ENCODE measurements at places on chromosomes 7 and 10.

DNA sequence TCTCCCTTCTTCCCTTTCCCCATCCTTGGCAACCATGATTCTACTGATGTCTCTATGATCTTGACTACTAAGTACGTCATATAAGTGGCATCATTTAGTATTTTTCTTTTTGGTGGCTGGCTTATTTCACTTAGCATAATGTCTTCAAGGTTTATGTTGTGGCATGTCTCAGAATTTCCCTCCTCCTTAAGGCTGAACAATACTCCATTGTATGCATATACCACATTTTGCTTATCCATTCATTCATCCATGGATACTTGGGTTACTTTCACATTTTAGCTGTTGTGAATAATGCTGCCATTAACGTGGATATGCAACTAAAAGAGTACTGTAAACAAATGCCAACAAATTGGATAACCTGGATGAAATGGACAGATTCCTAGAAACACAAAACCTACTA lies 60.8 kb downstream of the BMPR1A start:
- DNase-seq = no peak

DNA sequence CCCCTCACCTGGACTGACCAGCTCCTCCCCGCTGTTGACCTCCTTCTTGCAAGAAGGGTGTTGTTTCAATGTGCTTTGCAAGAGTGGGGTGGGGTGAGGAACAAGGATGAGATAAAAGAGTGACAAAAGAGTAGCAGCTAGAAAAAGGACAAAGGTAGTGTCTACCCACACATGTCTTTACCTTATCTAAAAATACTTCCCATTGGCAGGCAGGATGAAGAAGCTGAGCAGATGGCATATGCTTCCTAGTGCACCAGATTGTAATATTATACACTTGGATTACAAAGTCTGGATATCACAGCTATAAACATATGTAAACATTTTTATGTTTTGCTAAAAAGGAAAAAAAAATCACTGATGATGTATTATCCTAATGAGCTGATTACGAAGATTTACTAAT lies 34.5 kb downstream of the CHN2 start:
- DNase-seq = no peak

GRCh38 chr10:77738496-77739158 lies 101.0 kb upstream of the KCNMA1 start:
- DNase-seq = no peak

DNA sequence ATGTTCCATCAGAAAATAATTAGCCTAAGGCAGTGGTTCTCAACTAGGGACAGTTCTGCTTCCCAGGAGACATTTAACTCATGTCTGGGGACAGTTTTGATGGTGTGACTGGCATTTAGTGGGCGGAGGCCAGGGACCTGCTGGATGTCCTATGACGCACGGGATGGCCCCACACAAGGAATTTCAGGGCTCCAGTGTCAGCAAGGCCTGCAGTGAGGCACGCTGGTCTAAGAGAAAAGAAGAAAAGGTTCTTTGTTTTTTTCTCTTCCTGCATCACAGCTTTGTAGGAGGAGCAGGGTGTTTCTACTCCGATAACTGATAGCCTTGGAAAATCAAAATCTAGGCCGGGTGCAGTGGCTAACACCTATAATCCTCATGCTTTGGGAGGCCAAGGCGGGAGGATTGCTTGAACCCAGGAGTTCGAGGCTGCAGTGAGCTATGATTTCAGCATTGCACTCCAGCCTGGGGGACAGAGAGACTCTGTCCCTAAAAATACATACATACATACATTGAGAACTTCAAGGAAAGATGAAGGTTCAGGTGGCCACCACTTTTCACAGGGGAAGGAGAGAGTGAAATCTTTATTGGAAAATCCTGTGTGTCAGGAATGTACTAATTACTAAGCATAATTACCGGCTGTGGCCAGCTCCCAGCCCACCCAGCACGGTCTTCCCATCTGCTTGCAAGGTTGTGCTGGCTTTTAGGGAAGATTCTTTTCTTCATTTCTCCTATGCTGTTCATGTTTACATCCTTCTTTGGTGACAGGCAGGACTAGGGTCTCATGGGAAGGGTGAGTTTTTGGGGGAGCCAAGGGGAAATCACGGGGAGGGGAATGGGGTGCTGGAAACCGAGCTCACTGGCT lies 150.4 kb downstream of the ACTR3B start:
- DNase-seq = no peak

DNA sequence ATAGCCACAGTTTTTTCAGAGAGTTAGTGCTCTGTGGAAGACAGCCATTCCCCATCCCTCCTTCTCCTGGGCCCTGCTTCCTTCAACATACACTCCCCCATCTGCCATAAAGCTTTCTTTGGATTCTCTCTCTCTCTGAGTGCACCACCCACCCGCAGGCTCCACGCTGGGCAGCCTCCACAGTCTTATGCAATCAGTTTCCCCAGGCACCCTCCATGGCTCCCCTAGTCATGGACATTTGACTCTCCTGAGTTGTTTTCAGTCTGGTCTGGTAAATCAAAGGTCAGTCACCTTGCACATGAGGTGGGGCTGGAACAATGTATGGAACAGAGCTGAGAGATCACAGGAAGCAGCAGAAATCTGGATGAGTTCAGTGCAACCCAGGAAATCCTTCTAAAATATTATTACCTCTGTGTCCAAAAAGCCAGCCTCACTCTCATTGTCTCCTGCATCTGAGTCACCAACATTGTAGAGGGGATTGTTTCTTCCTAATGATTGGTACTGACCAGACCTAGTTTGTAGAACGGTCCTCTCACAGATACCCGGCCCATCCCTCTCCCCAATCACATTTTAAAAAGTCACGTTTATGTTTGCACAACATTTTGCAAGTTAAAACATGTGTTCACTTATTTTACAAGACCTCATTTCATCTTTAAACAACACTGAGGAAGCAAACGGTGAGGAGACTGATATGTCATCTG lies 70.1 kb downstream of the CYCS start:
- DNase-seq = no peak

- no peak for DNase-seq
Observed at GRCh38 chr7:92158660-92159575, 20.0 kb downstream of the LRRD1 start.

DNA sequence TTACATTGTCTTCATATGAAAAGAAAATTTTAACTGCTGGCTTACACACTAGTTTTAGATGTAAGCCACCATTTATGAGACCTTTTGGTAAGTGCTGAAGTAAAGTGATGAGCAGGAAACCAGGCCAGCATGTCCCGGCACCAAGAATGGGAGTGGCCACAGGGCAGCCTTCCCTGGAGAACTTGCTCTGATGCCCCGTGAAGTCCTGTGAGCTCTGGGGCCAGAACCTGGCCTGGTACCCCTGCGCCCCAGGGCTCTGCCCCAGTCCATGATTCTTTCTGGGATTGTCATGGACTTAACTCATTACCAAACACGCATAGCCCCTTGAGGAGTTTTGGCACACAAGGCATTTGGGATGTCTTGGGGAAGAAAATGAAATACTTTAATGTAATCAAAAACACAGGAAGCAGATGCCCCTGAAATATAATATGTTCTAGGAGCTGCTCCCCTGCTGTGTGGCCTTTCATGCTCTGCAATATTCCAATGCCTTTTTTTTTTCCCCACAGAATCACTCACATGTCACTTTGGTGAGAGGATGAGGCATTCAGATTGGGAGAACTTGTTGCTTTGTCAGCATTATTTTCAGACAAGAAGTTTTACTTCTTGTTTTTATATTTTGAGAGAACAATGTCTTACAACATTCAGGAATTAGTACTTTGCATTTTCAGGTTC lies 53.1 kb upstream of the CXCL12 start:
- no peak for DNase-seq

GRCh38 chr10:115026056-115026745 lies 67.0 kb upstream of the ATRNL1 start:
- DNase-seq = peak; percentile 70

DNA sequence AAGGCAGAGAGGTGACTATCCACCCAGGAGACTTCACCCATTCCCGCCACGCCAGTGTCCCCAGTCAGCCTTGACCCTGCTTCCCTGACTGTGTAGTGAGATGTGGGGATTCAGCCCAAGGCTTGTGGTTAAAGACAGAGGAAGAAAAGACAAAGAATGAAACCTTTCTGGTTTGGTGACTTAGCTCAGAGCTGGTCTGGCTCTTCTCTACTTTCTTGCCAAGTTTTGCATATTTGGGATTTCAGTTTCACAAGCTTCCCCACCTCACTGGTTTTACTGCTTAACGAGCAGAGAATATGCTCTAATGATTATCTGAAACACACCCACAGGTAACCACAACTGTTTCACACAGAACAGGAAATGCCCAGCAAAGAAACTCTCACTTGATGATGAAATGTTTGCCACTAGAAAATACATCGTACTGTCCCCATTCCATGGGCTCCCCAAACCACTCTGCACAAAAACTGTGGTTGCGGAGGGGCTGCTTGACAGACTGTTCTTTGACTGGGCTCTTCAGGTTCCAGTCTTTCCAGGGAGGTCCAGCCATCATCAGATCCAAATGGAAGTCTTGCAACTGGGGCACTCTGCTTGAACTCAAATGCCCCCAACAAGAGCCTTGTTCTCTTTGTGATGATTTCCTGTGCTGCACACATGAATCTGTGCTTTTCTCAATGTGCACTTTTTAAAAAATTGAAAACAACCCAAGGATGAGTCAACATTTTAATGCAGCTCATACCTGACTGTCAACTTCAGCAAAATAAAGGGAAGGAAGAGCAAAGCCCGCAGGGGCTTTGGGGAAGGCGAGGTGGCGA lies 95.5 kb downstream of the CTBP2 start:
- no peak for DNase-seq

- DNase-seq = no peak
Observed at GRCh38 chr10:3787016-3787400, 2.0 kb upstream of the KLF6 start.

- DNase-seq = no peak
Observed at GRCh38 chr10:105509517-105509916, 868.4 kb downstream of the SORCS3 start.

- DNase-seq = no peak
Observed at GRCh38 chr10:93059975-93060886, at the start of gene CYP26C1. Gene CYP26C1 (plus strand): TSS chr10:93060798. CDS start chr10:93061264, 466 bp downstream.

GRCh38 chr10:58734116-58734515 lies 221.4 kb downstream of the BICC1 start:
- DNase-seq = no peak

DNA sequence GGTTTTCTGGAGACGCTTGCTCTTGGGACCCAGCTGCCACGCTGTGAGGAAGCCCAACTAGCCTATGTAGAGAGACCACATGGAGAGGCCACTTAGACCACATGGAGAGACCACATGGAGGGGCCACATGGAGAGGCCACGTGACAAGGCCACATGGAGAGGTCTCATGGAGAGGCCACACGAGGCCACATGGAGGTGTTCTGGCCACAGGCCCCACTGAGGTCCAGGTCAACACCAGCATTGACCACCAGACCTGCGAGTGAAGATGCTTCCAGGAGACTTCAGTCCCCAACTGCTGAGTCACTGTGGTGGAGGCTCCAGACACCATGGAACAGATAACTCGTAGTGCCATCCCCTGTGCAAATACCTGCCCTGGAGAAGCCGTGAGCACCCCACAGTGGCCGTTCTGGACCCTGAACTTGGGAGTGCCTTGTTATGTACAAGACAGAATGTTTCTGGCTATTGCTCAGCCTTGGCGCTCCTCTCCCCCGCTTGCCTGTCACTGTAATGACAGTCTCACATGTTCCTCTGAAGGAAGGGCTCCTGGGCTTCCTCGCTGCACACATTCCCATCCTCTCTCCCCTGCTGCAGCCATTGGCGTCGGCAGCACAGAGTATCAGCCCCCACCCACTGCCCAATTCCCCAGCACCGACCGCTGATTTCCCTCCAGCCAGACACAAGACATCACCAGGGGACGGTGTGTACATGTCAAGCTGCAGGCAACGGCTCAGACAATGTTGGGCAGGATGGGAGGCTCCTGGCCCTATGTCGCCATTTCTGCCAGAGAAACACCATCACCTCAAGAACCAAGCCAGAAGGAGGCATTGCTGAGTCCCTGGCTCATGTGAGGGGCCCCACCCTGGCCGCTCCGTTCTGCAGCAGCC lies 49.0 kb upstream of the TNRC18 start:
- DNase-seq = no peak

DNA sequence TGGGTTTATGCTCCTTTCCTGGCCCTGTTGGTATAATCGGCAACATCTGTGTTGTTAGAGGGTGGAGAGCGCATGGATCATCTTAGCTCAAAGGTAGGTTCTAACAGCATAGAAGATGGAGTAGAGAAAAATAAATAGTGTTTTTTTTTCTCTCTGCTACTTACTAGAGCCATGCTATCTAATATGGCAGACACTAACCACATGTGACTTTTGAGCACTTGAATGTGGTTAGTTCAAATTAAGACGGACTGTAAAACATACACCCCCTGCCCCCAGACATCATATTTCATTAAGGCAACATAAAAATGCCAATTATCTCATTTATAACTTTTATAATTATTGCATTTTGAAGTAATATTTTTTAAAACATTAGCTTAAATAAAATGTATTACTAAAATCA lies 525.1 kb downstream of the KIF20B start:
- no peak for DNase-seq

GRCh38 chr10:64271983-64272382 lies 750.8 kb downstream of the REEP3 start:
- no peak for DNase-seq

DNA sequence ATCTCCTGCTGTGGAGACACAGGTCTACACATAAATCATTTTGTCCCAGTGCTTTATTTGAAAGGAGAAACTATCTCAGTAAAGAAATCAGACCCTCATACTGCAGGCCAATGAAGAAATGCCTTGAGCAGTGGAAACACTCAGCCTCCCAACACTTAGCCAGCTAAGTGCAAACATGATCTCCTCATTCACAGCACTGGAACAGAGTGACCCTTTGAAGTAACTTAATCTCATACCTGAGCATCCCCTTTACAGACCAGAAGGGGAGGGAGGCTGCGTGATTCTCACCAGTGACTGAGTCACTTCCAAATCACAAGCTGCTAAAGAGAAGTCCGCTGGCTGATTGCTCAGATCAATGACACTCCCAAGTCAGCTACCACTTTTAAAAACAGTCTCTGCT lies 4.5 kb downstream of the CHST15 start:
- DNase-seq = no peak

GRCh38 chr10:113059371-113059780 lies 109.3 kb downstream of the TCF7L2 start:
- no peak for DNase-seq

DNA sequence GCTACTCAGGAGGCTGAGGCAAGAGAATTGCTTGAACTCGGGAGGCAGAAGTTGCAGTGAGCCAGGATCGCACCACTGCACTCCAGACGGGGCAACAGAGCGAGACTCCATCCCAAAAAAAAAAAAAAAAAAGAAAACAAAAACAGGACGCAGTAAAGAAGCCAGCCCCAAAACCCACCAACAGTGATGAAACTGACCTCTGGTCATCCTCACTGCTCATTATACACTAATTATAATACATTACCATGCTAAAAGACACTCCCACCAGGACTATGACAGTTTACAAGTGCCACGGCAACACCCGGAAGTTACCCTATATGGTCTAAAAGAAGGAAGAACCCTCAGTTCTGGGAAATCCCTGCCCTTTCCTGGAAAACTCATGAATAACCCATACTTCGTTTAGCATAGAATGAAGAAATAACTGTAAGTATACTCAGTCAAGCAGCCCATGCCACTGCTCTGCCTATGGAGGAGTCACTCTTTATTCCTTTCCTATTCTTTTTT lies 40.0 kb upstream of the EIF4H start:
- no peak for DNase-seq
